ENCODE measurements at places on chromosomes 1 and 21.

DNA sequence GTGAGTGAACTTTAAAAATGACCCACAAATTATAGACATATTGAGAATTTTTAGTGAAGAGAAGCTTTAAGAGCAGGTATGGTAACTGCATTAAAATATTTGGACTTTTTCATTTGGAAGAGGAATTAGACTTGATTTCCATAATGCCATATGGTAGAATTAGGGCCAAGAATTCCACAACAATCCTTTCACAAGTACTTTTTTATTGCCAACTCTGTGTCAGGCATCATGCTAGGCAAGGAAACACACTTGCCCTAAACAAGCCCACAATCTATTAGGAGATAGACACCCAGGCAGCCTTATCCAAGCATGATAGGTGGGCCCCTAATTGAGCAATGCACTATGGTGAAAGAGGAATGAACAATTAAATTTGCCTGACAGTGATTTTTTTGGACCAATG lies 353.0 kb downstream of the TGFB2 start:
- no peak for DNase-seq

- DNase-seq: peak; percentile 22
Measured at GRCh38 chr1:34398916-34399275, 222.2 kb downstream of the C1orf94 start.

- no peak for DNase-seq
Measured at GRCh38 chr1:96682056-96682455, 39.5 kb upstream of the PTBP2 start.

- DNase-seq: no peak
Measured at GRCh38 chr1:181095260-181095659, 6.8 kb downstream of the IER5 start.

GRCh38 chr1:153345187-153346076 lies 3.2 kb downstream of the PGLYRP4 start:
- peak; percentile 69 for DNase-seq

DNA sequence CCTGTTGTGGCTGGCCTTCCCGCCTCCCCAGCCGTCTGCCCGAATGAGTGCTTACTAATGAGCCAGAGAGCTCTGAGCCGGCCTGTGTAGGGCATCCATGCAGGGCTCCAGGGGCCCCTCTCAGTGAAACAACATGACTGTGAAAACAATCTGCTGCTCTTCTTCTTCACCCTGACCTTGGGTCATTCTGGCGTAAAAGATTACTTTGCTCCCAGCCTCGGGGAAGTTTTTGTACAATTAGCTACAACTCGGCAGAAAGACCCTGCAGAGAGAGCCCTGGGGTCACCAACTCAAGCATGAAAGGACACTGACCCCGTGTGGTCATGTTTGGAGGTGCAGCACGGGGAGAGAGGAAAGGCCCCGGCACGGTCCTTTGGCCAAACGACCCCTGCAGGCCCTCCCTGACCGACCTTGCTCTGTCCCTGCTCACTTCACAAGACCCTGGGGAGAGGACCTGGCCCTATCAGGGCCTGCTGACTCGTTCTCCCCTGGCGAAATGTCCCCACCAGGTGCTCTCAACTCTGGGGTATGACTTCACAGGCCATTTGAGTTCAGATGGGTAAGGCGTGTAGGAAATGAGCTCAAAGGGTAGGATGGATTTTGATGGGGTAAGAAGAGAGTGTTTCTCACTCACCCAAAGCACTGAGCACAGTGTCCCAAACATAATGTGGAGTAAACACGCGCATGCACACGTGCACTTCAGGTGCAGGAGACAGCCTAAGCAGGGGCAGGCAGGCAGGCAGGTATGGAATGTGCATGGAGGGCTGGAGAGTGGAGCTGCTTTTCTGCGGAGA lies 22.9 kb upstream of the FAM20B start:
- no peak for DNase-seq

DNA sequence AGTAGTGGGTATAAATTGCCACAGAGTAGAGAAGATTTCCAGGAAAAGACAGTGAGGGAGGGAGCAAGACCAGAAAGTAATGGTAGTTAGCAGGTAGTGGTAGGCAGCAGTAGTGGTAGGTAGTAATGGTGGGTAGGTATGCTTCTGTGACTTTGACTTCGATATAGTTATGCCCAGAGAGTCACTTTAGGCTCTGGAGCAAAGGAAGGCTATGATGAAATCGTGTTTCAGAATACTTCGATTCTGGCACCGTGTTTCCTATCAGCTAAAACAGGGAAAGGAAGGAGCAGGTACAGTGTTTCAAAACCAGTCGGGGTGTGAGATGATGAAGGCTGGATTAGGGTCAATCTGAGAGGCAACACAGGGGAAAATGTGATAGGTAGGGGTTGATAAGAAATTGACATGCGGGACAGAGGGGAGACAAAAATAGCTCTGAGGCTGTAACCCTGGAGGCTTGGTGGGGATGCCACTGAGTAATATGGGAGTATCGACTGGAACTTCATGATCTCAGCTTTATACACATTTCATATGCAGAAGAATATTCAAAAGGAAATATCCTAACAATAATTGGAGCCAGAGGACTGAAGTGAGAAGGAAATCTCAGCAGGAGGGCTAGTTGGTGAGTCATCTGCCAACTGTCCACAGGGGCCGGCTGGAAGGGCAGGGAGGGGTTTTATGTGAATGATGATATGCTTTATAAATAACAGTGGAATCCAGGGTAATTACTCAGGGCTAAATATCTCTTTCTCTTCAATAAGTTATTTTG lies 25.2 kb upstream of the TRIM45 start:
- no peak for DNase-seq

DNA sequence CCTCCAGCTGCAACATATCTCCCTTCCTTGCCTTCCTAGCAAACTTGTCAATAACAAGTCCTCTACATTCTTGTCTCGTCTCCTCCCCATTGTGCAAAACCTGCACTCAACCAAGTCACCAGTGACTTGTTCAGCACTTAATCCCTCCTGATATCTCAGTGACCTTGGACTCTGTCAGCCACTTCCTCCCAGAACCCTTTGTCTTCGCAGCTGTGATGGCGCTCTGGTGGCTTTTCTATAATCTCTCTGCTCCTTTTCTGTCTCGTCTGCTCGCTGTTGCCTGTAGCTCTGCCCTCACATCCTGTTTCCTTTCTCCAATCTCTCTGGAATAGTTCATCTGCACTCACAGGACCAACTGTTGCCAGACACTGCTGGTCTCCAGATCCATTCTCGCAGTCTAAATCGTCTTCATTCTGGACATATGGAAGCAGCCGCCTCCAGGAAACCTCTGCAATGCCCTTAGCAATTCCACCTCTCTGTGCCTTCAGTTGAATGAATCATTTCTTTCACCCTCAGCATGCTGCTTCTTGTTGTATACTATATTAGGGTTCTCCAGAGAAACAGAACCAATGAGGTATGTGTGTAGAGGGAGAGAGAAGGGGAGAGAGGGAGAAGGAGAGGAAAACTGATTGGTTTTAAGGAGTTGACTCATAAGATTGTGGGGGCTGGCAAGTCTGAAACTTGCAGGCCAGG lies 17.4 kb upstream of the IFNAR2 start:
- DNase-seq: no peak

DNA sequence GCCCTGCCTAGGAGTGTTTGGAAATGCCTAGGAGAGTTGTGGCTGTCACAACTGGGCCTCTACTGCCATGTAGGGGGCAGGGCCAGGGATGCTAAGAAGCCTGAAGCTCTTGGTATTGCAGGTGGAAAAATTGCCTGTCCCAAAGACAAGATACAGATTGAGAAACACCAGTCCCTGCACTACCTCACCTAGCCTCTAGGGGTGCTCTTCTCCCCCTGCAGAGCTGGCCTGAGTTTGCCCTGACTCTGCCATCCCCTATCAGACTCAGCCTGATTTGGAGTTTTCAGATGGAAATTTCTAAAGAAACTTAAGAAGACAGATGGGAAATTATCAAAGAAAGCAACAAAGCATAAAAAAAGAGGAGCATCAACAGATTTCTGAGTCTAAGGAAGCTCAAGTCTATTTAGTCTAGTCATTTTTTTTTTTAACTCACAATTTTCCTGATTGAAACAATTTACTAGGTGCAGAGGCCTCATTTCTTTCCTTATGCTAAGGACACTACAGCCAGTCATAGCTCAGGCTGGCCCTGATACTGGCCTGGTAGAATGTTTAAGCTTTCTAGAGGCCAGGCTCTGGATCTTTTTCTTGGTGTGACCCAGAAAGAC lies 61.4 kb upstream of the LRRN2 start:
- DNase-seq: no peak

DNA sequence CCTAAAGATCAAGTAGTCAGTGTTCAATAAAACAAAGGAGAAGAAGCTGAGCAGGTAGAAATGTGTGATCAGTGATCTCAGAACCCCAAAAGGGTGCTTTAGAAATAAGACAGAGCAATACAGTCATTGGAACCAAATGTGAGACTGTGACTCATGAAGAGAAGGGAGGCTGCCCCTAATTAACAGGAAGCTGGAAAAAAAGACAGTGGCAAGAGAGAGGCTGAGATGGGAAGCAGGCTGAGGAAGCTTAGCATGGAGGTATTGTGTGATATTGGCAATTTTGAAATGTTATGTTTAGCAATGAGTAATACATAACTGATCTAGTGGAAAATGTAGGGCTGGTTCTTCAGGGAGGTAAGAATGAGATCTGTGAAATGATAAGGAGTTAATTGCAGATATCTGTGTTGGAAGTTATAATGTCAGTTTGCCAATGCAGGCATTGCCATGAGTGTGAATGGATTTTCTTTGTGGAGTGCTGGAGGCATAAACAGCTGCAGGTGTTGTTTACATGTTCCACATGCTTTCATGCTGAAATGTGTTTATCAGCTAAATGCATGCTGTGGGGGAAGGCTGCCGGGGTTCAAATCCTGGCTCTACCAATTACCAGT lies 90.6 kb upstream of the CACNA1E start:
- no peak for DNase-seq

DNA sequence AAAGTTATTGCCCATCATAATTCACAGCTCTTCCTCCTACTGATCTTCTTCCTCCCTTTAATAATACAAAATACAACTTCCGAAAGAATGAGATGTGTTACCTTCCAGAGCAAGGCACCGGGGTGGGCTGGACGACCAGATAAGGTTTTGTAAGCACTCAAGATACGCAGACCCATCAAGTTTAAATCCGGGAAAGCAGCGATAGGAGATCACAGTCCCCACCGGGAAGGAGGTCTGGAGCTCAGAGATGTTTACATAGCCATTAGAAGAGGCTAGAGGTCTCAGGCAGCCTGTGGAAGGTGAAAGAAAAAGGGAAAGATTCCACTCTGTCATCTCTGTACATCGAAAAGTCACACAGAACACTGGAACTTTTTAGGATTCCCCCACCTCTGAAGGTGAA lies 99.4 kb downstream of the SUSD4 start:
- no peak for DNase-seq

DNA sequence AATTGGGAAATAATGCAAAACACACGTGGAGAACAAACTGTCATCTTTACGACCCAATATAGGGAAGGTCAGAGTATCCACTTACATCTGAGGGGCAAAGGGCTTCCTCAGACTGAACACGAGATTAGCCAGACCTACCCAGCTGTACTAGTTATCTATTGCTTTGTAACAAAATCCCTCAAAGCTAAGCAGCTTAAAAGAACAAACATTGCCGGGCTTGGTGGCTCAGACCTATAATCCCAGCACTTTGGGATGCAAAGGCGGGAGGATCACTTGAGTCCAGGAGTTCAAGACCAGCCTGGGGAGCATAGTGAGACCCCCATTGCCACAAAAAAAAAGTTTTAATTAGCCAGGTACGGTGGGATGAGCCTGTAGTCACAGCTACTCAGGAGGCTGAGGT lies 262.8 kb downstream of the LTN1 start:
- no peak for DNase-seq

GRCh38 chr21:44275041-44275440 lies 10.6 kb upstream of the AIRE start:
- no peak for DNase-seq

GRCh38 chr1:21490774-21491487 lies 18.3 kb upstream of the ALPL start:
- no peak for DNase-seq

DNA sequence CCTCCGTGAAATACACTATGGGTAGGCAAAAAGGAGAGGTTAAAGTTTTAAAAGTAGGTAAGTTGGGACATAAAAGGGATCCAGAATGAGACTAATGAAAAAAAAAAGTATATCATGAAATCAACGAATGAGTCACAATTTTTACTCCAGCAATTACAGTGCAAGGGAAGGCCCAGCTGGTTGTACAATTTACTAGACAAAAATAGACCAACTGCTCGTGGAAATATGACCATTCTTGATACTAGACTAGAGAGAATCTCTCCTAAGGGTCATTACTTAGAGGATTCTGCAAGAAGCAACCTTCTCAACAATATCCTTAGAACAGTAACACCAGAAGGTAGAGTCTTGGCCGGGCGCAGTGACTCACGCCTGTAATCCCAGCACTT lies 55.1 kb upstream of the EFHD2 start:
- no peak for DNase-seq

DNA sequence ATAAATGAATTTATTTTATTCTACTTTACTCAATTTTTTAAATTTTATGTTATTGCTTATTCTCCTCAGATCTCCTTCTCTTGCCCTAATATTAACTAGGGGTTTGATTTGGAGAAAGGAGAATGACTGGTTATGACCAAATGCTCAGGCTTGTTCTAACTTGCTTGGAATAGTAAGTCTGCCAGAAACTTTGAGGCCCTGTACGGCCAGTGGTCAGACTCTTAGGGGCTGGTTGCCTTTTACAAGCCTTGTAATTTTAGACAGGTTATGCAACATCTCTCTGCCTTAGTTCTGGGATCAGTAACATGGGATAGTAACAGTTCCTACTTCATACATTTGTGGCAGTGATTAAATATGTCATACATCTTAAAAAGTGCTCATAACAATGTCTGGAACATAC lies 279.5 kb downstream of the DUSP10 start:
- no peak for DNase-seq

DNA sequence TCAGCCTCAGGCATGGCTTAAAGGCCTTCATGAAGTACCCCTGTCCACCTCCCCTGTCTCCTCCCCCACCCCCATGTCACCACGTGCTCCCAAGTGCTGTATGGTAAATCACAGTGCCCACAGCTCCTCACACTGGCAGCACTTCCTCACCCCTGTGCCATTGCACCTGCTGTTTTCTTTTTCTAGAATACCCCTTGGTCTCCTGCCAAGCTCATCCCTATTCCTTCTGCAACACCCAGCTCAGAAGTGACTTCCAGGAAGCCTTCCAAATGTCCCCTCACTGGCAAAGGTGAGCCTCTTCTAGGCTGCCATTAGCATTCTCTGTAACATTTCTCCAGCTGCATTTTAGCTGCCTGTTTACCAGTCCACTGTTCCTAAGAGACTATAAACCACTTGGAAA lies 9.4 kb downstream of the AKNAD1 start:
- no peak for DNase-seq

DNA sequence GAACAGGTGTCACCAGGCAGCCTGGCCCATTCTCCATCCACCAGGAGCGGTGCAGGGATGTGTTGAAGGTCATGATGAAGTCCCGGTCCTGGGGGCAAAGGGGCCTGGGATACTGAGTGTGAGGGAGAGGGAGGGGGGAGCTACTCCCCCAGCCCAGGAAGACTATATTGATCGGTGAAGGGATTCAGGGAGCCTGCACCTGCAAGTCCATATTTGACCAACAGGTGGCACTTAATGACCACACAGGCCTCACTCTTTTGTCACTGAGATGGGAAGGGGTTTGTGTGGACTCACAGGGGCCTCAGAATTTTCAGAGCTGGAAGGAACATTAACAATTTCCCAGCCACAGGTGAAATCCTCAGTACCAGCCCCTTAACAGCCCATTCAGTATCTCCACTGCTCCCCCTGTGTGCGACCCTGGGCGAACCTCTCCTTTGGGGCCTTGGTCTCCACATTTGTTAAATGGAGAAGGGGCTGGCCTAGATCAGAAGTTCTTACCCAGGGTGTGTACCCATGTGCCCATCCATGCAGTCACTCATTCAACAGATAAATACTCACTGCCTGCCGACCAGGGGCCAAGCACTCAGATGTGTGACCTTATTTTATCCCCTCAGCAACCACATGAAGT lies 55.6 kb downstream of the NKAIN1 start:
- no peak for DNase-seq

GRCh38 chr1:109634292-109634691 lies 14.7 kb downstream of the AMPD2 start:
- DNase-seq: peak; percentile 37
